ENCODE measurements at places on chromosomes 2 and 18.

- no peak for DNase-seq
Observed at GRCh38 chr2:98026292-98026691, 30.5 kb upstream of the TMEM131 start.

DNA sequence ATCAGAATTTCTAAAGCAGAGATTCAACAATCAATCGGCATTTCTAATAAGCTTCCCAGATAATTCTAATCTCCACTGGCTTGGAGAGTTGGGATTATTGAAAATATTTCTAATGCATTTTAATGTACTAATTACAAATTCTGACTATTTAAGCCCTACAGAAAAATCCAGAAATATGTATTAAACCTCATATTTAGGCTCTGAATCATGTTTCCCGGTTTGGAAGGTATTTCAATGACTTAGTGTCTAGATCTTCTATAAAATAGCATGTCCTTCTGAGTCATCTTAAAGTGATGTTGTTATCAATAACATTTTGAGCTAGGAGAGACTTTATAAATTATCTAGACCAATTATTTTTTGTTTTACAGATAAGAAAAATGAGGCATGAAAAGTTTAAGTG is 258.8 kb upstream of the NRXN1 start:
- DNase-seq, result no peak

GRCh38 chr18:37501136-37501535 is 64.5 kb downstream of the CELF4 start:
- DNase-seq, result no peak

DNA sequence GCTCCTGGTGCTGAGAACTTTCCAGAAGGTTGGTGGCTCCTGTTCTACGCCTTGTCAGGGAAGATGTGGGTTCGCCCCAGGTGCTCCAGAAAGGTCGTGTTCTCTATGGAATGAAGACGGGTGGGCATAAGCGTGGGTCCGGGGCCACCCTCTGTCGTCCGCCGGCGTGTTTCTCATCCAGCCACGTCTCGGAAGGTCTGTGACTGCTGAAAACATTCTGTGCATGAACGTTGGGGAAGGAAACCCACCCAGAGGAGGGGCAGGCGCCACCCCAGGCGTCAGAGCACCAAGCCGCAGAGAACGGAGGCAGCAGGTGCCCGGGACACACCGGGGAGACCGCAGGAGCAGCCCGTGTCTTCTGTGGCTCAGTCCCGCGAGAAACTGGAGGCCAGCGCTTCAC is 118.2 kb downstream of the RTP5 start:
- no peak for DNase-seq

GRCh38 chr2:218734190-218734975 is 23.7 kb downstream of the TTLL4 start:
- no peak for DNase-seq

DNA sequence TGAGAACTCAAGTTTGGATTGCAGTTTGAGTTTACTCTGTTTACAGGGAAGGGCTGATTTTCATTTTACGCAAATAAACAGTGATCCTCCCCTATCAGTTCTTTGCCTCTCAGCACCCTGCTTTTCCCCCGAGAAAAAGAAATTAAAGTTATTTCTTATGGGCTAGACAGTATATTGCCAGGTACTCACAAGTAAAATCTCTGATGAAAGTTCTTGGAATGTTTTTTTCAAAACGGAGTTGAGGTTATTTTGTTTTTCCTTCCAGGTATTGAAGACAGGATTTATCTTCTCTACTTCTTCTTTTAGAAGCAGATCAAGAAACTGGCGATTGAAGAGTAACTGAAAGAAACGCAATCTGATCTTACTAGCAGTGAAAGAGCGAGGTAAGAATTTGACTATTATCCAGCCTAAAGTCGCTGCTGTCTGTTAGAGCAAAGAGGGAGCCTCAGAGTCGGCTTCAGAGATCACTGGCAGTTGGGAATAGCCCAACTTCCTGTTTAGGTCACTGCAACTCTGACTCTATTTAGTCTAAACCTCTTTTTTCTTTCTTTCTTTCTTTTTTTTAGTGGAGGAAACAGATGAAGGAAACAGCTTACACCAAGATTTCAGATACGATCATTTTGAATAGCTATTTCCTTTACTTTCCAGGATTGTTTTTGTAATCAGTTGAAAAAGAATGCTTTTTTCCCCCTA is at the start of gene TFPI:
TFPI (minus strand) TSS at position 425 of the 693 bp plus-strand sequence. CDS start 50,667 bp downstream, outside the sequence.
- peak; percentile 33 for DNase-seq

DNA sequence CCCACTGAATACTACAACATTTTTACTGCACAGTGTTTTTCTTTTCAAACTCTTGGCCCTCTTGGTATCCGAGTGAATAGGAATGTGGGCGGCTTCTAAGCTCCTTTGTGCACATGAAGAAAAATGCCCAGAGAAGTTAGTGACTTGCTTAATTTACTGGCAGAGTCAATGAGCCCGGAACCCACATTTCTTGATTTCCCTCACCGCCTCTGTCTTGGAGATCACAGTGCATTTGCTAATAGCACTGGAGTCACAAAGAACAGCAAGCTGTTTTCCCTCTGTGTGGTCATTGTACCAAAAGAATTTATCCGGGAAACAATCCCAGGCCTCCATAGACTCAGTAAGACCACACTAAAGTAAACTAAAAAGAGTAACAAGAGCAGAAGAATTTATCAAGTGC is 18.9 kb downstream of the STON1 start:
- DNase-seq, result no peak

DNA sequence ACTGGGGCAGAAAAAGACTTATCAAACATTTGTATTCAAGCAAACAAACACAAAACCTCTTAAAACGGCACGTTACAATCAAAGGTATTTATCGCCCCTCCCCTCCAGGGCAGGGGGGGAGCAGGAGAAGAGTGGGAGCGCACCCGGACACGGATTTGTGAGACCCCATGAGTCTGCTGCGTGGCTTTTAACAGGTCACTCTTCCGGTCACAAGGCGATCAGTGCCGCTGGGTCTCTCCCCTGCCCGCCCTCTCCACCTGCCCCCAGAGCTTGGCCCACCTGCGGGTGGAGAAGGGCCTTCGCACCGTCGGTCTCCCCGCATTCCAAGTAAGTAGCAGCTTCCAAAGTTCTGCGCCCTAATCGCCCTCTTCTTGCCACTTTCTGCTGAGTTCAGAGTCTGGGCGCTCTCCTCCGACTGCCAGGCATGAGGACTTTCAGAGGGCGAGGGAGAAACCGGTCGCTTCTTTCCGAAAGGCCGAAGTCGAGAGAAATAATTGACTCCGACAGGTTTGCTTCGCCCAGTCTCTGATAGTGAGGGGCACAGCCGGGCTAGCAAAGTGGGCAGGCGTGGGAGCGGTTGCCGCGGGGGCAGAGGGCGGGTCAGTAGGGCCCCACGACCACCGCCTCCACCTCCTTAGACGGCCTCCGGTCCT is 800 bp downstream of the RPRM start:
- peak; percentile 17 for DNase-seq

- no peak for DNase-seq
Observed at GRCh38 chr2:136284226-136285119, 166.5 kb upstream of the CXCR4 start.

GRCh38 chr2:200222791-200223190 is 83.7 kb upstream of the SPATS2L start:
- DNase-seq, result no peak

GRCh38 chr2:189657867-189658266 is 3.4 kb upstream of the ASNSD1 start:
- no peak for DNase-seq

DNA sequence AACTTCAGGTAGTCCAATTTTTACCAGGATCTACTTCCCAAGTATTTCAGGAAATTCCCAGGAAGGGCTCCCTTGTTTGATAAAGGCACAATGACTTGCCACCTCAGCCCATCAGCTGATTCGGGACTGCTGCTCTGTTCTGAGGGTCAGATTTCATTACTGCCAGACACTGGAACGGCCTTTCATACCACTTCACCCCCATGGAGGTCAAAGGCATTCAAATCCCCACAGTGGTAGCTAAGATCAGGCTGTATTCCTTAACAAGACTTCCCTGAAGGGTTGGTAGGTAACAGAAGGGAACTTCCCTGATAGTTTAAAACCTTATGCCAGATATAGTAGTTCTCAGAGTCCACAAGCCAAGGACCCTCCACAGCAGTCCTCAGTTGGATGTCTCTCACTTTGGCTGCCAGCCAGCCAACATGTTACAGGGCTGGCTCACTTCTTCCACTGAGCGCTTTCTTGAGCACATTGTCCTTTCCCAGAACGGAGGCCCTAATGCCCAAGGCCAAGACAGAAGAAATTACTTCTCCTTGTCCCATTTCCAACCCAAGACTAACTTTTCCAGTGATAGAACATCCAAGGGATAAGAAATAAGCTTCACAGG is 40.0 kb upstream of the GLS start:
- DNase-seq, result no peak

- no peak for DNase-seq
Observed at GRCh38 chr18:24208270-24209035, 69.6 kb downstream of the CABYR start.

DNA sequence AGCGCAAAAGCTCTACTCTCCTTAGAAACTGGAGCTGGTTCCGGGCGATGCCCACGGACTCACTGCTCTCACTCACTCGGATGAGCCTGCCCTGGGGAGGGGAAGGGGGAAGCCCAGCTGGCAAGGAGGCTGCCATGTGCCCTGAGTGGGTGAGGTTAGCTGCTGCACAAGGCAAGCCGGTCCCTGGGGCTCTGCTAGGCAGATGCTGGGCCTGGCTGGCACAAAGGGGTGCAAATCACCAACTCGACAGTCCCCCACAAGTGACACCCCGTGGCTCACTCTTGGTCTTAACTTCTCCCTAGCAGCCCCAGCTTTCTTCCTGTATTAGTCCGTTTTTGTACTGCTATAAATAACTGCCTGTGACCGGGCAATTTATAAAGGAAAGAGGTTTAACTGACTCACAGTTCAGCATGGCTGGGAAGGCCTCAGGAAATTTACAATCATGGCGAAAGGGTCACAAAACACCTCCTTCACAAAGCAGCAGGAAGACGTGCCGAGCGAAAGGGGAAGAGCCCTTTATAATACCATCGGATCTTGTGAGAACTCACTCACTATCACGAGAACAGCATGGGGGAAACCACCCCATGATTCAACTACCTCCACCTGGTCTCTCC is 33.2 kb downstream of the ADCY3 start:
- DNase-seq, result no peak

DNA sequence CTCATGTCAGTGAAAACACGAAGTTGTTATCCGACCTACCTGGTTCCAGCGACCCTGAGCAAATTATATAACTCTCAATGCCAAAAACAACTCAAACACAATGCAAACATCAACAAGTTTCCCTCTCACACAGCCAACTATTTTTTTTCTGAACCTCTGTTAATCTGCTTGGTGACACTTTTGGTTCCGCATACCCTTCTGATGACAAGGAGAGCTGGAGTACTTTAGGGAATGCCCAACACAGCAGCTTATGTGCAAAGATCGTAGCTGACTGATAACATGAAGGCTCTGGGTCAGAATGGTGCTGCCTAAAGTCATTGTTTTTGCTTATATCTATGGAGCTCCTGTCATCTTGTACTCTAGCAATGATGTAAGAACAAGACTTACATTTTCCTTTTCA is 72.7 kb upstream of the CCDC68 start:
- no peak for DNase-seq

DNA sequence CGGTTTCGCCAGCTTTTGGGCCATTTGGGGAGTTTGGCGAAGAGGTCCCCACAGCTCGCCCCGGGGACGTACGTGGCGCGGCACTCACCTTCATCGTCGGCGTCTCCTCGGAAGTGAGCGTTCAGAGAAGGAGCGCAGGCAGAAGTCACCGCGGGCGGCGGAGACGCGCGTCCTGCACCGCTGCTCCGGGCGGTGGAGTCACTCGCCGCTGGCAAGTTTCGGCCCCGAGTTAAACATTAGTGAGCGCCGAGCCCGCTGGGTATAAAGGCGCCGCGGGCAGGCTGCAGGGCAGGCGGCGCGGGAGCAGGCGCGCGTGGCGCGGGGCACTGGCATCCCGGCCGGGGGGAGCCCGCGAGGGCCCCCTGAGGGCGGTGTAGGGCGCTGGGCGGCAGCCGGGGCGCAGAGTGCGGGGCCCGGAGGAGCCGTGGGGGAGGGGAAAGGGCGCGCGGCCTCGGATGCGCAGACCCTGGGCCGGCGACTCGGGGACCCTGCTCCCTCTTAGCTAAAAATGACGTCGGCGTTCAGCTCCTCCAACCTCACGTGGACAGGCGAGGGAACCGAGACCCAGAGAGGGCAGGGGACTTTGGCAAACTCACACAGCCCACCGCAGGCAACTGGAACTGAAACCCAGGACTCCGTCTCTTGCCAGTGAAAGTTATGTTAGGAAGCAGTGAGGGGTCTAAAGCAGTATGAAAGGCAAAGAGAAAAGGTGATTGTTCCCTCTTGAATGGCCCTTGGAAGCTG is at the start of gene DPP4:
DPP4 (minus strand) TSS at position 328 of the 744 bp plus-strand sequence; CDS start at position 94, 234 bp downstream.
- peak; percentile 68 for DNase-seq

DNA sequence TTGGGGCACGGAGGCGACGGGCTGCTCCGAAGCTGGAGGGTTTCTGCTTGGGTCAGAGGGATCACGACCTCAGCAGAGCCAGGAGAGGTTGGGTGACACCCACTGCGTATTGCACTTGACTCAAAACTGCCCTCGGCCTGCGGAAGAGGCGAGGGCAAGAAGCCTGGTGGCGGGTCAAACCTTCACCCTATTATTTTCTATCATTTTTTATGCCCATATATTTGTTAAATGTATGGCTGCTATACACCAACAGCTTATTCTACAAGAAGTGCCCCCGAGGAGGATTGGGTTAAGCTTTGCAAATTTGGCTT is 12.6 kb upstream of the SATB2 start:
- no peak for DNase-seq

DNA sequence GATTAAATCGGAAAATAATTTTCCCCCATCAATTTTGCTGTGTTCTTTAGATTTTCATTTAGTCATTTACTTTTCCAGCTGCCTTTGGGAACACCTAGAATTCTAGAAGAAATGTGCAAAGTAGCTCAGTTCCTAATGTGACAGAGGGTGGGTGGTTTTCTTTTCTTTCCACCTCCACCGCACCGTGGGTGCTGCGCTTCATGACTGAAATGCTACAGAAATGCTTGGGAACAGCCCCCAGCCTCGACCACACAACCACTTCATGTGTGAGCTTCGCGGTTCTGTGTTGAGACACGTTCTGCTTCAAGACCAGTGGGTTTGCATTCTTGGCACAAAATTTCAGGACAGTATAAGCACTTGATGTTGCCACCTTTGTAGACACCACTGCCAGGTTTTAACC is 30.9 kb downstream of the E2F6 start:
- DNase-seq, result no peak

GRCh38 chr2:240412211-240412861 is 23.1 kb upstream of the GPC1 start:
- DNase-seq, result no peak

GRCh38 chr2:207766697-207767460 is 2.8 kb downstream of the FZD5 start:
- DNase-seq, result no peak

DNA sequence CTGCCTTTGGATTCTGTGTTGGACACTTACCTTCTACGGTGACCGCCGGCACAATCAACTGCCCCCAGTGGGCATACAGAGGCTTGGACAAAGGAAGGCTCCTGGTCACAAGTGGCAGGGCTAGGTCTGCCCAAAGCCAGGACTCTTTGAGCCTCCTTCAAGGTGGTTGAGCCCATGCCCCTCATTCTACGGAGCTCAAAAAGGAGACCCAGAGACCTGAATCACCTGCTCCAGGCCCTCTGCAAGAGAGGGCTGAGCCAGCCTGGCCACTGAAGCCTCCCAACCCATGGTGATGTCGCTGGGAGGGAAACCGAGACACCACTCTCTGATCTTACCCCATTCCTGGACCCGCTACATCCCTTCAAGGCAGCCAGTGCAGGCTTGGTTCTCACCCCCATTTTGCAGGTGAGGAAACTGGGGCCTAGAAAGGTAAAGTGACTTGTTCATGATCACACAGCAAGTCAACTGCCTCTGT is 87.9 kb downstream of the INHBB start:
- DNase-seq, result no peak
